ENCODE measurements at places on chromosomes 16 and 17.

GRCh38 chr17:8125947-8126490, 2.1 kb upstream of the HES7 start:
- peaks cover 51% of the 10 kb centered on the region for H3K27me3 ChIP-seq
- peaks cover 51% of the 10 kb centered on the region for H3K4me1 ChIP-seq
- peaks cover 3% of the 10 kb centered on the region for H3K36me3 ChIP-seq
- H3K27ac ChIP-seq: peak overlapping the region; percentile 71

GRCh38 chr17:57622683-57623433, 122.2 kb downstream of the CCDC182 start:
- no peak for DNase-seq
- peaks cover 13% of the 10 kb centered on the region for H3K36me3 ChIP-seq
- no peak overlapping the region for H3K4me3 ChIP-seq
- no peak overlapping the region for H3K27ac ChIP-seq
- H3K4me1 ChIP-seq: peaks cover 19% of the 10 kb centered on the region

- peak overlapping the region; percentile 83 for H3K27ac ChIP-seq
- no peaks in the 10 kb centered on the region for H3K36me3 ChIP-seq
- peak overlapping the region; percentile 13 for H3K4me3 ChIP-seq
- peak; percentile 73 for DNase-seq
- no peaks in the 10 kb centered on the region for H3K27me3 ChIP-seq
These were observed 3.9 kb upstream of the CCDC57 start for GRCh38 chr17:82216301-82217119.

GRCh38 chr16:11642765-11643116, 25.5 kb upstream of the SNN start:
- no peak overlapping the region for H3K27ac ChIP-seq
- H3K4me1 ChIP-seq: peaks cover 2% of the 10 kb centered on the region
- H3K4me3 ChIP-seq: no peak overlapping the region
- DNase-seq: no peak
- peaks cover 24% of the 10 kb centered on the region for H3K27me3 ChIP-seq

DNA sequence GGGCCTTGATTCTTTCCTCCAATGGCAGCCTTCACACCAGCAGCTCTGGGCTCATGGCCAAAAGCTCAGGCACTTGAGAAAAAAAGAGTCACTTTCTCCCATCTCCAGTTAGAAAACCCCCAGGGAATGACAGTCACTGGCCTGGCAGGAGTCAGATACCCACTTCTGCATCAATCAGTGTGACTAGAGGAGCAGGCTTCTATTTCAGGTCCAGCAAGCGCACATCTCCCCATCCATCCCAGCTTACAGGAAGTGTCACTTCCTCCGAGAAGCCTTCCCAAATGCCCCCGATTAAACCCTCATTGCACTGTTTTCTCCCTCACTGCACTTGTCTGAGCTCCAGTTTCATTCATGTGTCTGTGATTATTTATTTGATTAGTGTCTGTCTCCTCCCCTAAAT, 30.4 kb upstream of the CCL1 start:
- H3K36me3 ChIP-seq: no peaks in the 10 kb centered on the region
- DNase-seq: no peak
- H3K4me1 ChIP-seq: peaks cover 38% of the 10 kb centered on the region
- no peak overlapping the region for H3K27ac ChIP-seq

DNA sequence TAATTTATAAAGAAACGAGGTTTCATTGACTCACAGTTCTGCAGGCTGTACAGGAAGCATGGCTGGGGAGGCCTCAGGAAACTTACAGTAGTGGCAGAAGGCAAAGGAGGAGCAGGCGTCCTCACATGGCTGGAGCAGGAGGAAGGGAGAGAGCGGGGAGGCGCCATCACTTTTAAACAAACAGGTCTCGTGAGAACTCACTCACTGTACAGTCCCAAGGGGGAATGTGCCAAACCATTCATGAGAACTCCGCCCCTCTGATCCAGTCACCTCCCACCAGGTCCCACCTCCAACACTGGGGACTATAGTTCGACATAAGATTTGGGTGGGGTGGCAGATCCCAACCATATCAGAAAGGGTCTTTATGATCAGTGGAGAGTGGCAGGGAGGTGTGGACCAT, 392.4 kb upstream of the TNRC6C start:
- no peaks in the 10 kb centered on the region for H3K4me1 ChIP-seq
- no peaks in the 10 kb centered on the region for H3K36me3 ChIP-seq
- no peak overlapping the region for H3K27ac ChIP-seq
- peaks cover 10% of the 10 kb centered on the region for H3K27me3 ChIP-seq
- no peak overlapping the region for H3K4me3 ChIP-seq
- DNase-seq: no peak

GRCh38 chr16:83130039-83130438, 503.3 kb downstream of the CDH13 start:
- H3K36me3 ChIP-seq: no peaks in the 10 kb centered on the region
- no peaks in the 10 kb centered on the region for H3K27me3 ChIP-seq
- H3K4me3 ChIP-seq: no peak overlapping the region
- H3K27ac ChIP-seq: no peak overlapping the region

DNA sequence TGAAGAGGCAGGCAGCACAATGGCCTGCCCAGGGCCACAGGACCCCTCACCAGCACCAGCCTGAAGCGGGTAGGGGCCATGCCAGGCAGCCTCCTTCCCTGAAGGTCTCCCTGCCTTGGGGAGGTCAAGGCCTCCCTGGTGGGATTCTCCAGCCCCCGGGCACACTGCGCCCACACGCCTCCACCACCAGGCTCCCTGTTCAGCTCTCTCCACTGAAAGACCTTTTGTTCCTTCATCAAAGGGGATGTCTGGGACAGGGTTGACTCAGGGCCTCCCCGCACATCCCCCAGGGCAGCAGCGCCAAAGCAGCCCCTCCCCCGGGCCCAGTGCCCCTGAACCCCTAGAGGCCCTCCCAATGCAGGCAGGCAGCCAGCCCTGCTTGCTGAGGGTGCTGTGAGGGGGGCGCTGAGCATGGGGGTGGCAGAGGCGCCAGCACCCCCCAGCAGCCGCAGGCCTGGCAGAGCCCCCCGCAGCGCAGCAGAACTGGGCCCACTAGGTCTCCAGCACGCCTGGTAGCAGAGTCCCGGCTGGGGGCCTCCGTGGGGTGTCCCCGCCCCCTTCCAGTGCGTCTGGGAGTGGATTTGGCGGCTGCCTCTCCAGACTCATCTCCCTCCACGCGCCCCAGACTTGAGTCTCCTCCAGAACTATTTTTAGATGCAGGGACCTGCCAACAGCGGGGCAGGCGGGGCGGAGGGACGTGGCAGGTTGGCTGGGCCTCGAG, 13.1 kb downstream of the BCAR1 start:
- DNase-seq: no peak
- no peak overlapping the region for H3K4me3 ChIP-seq

GRCh38 chr16:1651974-1652312, 26.1 kb upstream of the JPT2 start:
- H3K27ac ChIP-seq: peak overlapping the region; percentile 29
- no peak for DNase-seq
- peaks cover 43% of the 10 kb centered on the region for H3K36me3 ChIP-seq

- H3K36me3 ChIP-seq: peaks cover 62% of the 10 kb centered on the region
- no peak for DNase-seq
- no peak overlapping the region for H3K27ac ChIP-seq
- no peaks in the 10 kb centered on the region for H3K27me3 ChIP-seq
- H3K4me1 ChIP-seq: peaks cover 5% of the 10 kb centered on the region
- H3K4me3 ChIP-seq: no peak overlapping the region
These were observed 10.9 kb downstream of the PLK1 start for GRCh38 chr16:23689442-23690187.

DNA sequence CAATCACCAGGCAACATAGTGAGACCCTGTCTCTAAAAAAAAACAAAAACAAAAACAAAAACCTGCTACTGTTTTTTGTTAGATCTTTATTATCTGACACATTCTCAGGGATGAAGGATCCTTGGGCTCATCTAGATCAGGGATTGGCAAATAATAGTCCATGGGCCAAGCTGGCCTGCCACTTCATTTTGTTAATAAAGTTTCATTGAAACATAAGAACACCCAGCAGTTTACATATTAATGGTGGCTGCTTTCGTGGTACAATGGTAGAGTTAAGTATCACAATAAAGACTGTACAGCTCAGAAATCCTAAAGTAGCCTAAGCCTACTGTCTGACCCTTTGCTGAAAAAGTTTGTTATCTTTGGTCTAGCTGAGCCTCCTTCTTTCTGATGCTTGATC, 32.9 kb upstream of the CLEC18A start:
- no peak for DNase-seq
- H3K27ac ChIP-seq: no peak overlapping the region
- no peaks in the 10 kb centered on the region for H3K4me1 ChIP-seq
- no peaks in the 10 kb centered on the region for H3K27me3 ChIP-seq
- H3K36me3 ChIP-seq: peaks cover 22% of the 10 kb centered on the region
- H3K4me3 ChIP-seq: no peak overlapping the region

- H3K4me1 ChIP-seq: no peaks in the 10 kb centered on the region
- H3K27me3 ChIP-seq: peaks cover 2% of the 10 kb centered on the region
- no peak overlapping the region for H3K4me3 ChIP-seq
- no peak for DNase-seq
These were observed 1.3 kb downstream of the MSLN start for GRCh38 chr16:761625-762513.

DNA sequence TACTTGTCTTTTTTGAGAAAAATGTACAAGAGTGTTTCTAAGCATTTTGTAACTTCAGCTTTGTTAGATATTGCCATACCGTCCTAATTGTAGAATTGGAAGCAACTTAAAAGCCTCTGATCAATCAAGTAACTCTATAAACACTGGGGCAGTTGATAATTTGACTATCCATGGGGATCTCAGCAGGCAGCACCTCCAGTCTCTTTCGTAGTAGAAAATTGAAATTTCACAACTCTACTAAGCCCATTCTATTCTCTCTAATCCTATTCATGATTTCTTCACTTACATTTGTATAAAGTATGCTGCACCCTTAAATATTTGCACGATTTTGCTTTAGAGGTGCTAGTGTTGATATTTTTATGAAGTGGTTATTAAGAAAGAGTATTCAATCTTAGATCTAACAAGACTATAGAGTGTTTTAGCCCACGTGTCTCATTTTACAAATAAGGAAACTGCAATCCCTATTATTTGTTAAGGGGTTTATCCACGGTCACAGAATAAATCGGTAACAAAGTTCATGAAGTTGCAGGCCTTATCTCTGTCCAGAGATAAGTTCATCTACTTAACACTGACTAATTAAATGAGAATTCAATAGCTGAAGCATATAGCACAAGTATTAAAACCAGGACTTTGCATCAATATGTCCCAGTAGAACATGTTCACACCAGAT, 10.9 kb downstream of the ABCA6 start:
- no peak overlapping the region for H3K4me3 ChIP-seq
- no peaks in the 10 kb centered on the region for H3K27me3 ChIP-seq
- H3K36me3 ChIP-seq: no peaks in the 10 kb centered on the region
- H3K27ac ChIP-seq: no peak overlapping the region
- DNase-seq: no peak
- H3K4me1 ChIP-seq: no peaks in the 10 kb centered on the region

DNA sequence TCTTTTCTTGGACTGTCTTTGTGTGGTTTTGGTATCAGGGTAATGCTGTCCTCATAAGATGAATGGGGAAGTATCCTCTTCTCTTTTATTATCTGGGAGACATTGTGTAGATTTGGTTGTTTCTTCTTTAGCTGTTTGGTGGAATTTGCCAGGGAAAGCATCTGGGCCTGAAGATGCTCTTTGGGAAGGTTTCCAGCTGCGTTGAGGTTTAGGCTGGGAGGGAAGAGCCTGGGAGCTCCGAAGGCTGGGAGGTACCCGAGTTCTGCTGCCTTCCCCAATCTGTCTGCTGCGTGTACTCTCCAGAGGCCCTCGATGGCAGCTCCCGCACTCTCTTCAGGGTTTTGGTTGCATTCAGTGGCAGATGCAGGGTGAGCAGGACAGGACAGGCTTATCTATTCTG, 25.6 kb upstream of the CRISPLD2 start:
- no peaks in the 10 kb centered on the region for H3K4me1 ChIP-seq
- no peaks in the 10 kb centered on the region for H3K36me3 ChIP-seq
- no peak overlapping the region for H3K27ac ChIP-seq
- H3K4me3 ChIP-seq: no peak overlapping the region
- H3K27me3 ChIP-seq: no peaks in the 10 kb centered on the region
